ENCODE measurements at places on chromosomes 3 and 15.

DNA sequence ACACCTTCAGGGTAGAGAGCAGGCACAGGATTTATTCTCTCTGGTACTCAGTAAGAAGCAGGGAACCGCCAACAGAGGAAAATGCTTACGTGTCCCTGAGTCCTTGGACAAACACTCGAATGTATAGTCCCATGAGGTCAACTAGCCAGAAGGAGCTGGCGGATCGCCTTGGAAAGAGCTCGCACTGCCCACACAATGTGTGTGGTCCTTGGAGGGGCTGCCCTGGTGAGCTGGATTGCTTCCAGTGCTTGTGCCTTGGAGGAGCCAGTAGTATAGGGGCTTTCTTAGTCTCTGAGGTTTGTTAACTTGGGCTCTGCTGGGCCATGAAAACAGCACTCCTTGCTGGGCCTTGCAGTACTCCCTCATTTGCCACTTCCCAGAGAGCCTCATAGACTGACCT is 40.7 kb upstream of the VILL start:
- DNase-seq = no peak

- no peak for DNase-seq
These were observed 7.8 kb upstream of the WNT7A start for GRCh38 chr3:13887495-13888300.

DNA sequence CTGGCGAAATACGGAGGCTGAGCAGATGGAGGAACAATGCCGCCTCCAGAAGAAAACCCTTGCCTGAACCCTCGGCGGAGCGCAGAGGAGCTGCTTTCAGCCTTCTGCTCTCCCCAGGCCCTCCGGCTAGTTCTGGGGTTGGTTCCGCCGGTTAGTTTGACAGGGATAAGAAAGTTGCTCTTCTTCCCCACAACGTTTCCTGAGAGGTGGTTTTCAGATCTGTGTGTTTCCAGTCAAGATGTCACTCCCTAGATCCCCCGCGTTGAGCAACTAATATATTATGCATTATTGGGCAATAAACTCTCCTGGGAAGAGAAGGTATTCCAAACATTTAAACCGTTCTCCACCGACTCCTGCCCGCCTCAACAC is 551 bp downstream of the NLGN1 start:
- DNase-seq = no peak

GRCh38 chr3:176740906-176741663 is 456.2 kb downstream of the TBL1XR1 start:
- no peak for DNase-seq

- DNase-seq = no peak
These were observed 909.2 kb upstream of the EPHA6 start for GRCh38 chr3:95905182-95905581.

DNA sequence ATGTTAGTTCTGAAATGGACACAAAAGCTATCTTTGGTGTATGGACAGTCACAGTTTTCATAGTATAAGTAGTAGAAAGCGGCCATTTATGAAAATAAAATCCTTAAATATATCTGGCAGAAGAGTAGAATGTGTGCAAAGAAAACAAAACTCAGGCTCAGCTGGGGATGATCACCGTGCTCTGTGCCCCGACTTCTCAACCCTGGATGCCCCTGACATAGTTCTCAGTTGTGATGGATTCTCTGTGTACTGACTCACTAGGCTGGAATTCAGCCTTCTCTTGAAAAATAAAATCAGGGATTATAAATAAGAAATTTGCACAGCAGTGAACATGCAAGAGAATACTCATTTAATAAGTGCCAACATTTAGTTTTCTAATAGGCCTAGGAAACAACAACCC is 925.1 kb upstream of the NR2F2 start:
- no peak for DNase-seq

DNA sequence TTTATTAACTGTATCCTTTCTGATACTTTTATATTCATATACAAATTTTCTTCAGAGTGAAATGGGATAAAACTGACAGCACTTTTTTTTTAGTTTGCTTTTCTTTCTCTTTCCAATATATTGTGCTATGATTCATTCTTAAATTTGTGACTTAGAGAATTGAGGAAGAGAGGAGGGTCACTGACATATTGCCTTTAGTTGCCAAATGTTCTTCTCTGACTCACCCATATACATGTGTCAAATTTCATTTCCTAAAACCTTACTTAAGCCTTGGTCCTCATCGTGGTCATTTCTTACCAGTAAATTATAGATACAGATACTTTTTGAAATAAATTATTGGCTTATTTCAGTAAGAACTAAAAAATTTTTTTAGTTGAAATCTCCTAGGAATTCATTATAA is 53.9 kb downstream of the CLASP2 start:
- no peak for DNase-seq

- DNase-seq = no peak
These were observed 18.3 kb upstream of the MRPS22 start for GRCh38 chr3:139325551-139325950.

DNA sequence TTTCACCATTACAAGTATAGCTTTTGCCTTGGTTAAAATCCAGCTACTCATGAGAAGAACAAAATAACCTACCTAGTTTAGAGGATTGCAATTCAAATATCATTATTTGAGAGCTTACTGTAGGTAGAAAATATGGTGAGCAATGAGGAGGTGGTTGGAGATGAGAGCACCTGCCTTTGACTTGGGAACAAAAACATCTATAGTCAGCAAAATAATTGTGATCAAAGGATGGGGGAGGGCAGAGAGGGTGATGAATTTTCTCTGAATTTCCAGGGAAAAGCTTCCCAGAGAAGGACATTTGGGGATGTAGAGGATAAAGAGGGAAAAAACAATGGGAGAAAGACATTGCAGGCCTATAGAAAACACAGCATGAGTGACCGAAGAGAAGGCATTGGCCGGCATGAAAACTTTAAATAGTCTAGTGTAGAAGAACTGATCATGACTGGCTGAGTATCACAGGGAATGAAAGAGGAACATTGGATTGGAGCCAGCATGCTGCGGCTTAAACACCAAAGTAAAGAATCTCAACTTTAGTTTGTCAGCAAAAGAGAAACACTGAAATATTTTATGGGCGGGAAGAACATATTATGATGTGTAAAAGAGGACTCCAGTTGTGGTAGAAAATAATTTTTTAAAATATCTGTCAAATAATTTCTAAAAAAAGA is 581.3 kb downstream of the UNC13C start:
- DNase-seq = no peak

GRCh38 chr15:85531083-85531482 is 150.7 kb downstream of the AKAP13 start:
- DNase-seq = no peak

GRCh38 chr3:109852283-109852682 is 514.9 kb upstream of the DPPA4 start:
- no peak for DNase-seq

DNA sequence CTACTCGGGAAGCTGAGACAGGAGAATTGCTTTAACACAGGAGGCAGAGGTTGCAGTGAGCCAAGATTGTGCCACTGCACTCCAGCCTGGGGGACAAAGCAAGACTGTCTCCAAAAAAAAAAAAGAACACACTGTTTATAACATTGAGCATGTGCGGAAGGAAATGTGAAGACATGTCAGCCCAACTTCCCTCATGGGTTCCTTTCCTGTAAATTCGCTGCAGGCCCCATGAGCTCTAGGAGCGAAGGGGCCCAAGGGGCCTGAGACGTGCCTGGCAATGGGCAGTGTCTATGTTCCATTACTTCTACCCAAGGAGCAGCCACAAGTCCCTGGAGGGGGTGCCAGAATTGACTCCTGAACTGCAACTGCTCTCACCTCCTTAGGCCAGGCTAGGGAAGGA is 3.2 kb downstream of the PFKFB4 start:
- DNase-seq = no peak

GRCh38 chr15:51224428-51224827 is 114.0 kb downstream of the CYP19A1 start:
- DNase-seq = no peak

GRCh38 chr3:115580566-115580965 is 42.7 kb upstream of the GAP43 start:
- DNase-seq = no peak

DNA sequence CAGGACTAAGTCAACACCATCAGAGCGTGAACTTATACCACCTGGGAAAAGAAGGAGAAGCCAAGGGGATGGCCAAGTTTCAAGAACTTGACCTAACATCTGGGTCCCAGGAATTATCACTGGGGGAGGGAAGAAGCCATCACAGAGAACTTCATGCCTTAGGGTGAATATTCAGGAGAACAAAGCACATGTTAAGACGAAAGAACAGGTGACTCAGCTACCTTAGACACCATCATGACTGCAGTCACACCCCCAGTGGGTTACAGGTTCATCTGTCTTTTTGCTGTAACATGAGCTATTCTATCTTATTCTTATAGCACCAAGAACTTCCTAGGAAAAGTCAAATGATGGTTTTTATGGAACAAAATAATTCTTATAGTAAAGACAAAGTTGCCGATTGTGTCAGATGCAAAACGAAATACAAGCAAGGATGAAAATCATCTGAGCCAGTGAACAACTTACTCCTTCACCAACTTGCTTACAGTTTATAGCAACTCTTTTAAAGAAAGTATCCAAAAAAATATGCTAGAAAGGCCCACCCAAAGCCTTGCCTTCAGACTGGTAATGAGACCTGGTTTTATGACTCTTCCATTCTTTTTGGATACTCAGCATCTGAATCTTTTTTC is 72.0 kb downstream of the TPRA1 start:
- DNase-seq = no peak

DNA sequence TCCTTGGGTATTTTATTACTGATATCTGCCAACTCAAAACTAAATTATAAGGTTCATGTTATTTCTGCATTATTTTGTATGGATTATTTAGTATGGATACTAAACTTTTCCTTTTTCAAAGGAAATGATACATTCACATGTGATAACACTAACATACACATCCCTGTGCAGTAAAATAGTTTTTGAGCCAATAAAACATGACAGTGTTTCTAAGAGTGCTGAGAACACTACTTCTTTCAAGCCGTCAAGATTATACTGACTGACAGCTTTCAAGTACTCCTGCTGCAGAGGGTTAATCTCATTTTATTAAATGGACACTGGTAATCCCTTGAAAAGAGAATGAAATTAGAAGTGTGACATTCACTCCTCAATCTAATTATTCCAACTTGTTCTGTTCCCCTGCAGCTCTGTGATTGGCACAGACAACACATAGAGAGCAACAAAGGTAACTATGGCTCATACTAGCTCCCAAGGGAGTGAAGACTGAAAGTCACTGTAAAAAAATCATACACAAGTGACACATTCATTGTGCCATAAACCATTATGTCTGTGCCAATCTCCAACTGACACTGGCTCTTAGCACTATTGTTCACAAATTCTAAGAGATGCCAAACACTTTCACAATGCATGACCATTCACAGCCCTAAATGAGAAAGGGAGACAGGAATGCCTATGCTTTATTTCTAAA is 468.6 kb downstream of the SHQ1 start:
- DNase-seq = no peak

DNA sequence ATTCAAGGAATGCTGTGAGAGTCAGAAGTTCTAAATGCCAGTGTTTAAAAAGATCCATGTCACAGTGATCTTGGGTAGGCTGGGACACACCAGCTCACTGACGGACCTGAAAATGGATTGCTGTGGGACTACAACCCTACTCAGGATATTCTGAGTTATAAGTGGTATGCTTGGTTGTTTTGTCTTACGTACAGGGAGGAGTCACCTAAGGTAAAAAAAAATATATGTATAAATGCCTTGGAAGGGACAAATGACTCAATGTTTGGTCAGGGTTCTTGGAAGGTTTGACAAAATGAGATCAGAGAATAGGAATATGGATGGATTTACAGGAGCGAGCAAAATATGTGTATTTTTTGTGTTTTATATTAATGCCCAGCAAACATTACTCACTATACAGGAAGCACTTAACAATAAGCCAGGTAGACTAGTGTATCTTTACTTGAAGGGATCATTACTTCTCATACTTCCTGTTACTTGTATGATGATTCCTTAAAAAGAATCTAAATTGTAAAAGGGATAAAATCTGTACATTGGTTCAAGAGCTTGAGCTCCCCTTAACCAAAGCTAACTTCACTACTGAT is 767.3 kb downstream of the GBE1 start:
- no peak for DNase-seq

DNA sequence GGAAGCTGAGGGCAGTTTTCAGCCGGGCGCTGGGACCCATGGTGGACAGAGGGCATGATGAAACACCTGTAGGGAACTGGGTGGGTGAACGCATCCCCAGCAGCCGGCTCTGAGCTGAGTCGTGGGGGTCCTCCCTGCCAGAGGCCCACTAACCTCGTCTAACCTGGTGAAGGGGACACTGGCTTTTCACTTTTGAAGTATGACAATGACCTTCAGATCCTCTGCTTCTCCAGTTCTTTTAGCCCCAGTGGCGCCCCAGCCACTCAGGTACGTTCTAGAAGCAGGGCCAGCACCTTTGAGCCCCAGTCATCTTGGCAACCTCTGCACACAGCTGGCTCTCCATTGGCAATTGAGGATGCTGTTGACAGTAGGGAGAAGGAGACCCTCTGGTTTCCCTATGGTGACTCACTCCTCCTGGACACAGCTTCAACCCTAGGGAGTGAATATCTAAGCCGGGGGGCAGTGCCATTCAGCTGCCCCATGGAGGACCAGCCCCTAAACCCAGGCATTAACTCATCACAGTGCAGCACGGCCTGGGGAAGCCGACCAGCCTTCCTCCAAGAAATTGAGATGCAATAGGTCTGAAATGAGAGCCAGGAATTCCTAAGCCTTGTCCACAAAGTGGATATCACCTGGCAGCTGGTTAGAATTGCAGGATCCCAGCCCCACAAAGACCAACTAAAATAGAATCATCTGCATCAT is 46.1 kb downstream of the CMTM6 start:
- no peak for DNase-seq

Data from cortex of kidney (tissue), 1 donor.